Stimulated activated CD4-positive, alpha-beta T cell treated with anti-CD3 and anti-CD28 coated beads, Interleukin-4, amount 100 ng/mL, for 1 hour (primary cell): ENCODE measurements at places on chromosomes 6 and 20.

- DNase-seq, result no peak
These were observed 165.7 kb upstream of the RNF217 start for GRCh38 chr6:124796464-124796970.

DNA sequence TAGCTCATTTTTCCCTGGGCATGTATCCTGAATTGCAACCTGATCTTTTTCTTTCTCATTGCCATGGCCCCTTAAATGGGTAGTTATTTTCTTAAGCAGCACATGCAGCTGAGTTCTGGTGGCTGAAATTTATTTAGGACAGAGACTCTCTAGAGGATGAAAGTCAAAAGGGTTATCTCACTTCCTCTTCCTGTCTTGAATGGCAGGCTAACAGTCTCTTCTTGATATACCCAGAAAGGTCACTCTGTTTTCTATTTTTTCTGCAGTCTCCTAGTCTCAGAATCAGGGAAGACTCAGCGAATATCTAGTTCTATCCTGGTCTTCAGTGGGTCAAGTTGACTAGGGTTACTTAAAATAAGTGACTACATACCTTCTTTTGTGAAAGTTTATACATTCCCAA is 243.3 kb downstream of the EPHA7 start:
- DNase-seq, result no peak

- DNase-seq, result no peak
These were observed 2.9 kb upstream of the TDRD6 start for GRCh38 chr6:46684771-46685170.

DNA sequence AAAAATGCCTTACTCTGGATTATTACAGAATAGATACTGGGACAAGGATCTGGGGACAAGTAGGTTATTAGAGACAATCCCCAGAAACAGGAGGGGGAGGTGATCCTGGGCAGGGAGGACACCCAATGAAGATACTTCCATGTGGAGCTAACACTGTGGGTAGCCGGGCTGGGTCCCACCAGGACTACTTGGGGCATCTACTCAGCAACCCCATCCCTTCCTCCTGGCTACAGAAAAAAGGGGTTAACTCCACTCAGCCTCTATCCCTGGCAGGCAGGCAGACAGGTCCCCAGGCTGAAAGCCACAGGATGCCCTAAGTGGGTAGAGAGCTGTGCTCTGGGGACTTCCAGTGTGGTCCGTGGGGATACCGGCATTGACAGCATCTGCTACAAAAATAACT is 68.0 kb upstream of the NXT1 start:
- DNase-seq, result no peak

DNA sequence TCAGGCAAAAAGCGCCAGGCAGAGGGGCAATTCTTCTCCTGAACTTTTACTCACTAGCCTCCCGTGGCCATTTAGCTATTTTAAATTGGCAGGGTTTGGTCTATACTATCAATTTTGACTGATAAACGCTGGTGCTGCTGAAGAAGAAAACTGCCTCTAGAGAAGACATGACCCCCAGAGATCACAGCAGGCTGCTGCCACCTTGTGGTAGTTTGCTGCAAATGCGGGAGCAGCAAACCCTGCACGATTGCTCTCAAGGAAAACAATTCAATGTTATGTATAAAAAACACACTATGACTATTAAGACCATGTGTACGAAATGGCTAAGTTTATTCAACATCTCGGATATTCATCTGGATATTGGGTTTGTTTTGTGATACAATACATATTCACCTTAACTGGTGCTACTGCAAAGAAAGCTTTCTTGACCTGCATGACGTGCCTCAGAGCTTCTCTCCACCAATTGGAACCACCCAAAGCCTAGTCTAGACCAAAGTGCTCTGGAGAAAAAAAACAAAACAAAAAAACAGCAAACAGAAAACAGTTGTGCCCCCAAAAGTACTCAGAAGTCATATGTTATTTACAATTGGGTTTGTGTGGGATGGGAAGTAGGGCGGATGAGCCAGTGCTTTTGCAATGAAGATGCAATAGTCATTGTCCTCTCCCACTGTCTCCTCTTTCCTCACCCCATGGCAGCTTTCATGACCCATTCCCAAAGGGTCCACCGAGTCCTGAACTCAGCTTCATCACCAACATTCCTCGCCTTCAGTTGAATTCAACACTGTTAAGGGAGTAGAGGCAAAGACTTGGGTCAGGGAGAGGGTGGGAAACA is 19.6 kb upstream of the IL17F start:
- peak; percentile 69 for DNase-seq

- no peak for DNase-seq
These were observed 204.5 kb downstream of the UBE3D start for GRCh38 chr6:82861121-82861520.

GRCh38 chr6:158377860-158378259 is 65.6 kb downstream of the TULP4 start:
- DNase-seq, result no peak

DNA sequence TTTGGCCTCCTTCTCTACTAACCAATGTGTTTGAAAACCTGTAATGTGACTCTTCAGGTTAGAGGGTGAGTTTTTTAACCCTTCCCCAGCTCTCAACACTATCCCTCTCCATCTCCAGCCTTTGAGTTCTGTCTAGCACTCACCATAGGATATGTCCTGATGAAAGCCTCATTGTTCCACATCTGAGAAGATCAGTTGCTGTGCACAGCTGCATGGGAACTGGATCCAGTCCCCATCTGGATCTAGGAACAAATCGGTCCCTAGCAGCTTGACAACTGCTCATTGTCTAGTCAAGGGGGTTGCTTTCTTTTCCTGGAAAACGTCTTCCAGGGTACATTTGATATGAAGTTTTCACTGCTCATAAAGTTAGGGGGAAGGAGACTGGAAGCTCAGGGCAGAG is 45.4 kb upstream of the AGPAT4 start:
- DNase-seq, result no peak

GRCh38 chr20:1389703-1390580 is 2.9 kb downstream of the FKBP1A start:
- no peak for DNase-seq

DNA sequence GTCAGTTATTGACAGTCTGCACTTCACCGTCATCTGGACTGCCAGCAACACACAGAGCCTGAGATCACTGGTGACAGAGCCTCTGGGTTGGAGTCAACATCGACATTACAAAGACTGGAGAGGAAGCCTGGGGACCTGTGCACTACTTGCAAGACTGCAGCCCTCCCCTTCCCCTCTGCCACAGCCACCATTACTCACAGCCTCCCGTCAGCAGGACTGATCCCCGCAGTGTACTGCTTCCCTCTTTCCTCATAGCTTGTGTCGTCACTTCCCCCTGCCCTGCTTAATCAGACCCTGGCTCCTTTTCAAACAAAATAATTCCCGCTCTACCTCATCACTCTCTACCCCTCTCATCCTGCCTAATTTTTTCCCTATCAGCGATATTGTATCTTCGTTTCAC is 235.5 kb upstream of the KCNQ5 start:
- no peak for DNase-seq
